ENCODE measurements at places on chromosomes 13 and 19. TPM values are rescaled to one million over a fixed set of nuclear protein-coding genes. Genes with fewer than 3 reads are reported as not detected.

The ZNF91 gene
- total RNA-seq: 39.8 TPM

The CYP4F2 gene
- not detected for total RNA-seq

The RUBCNL gene
- 2.5 TPM for total RNA-seq

The FXYD7 gene
- not detected for total RNA-seq

The TSHZ3 gene
- 15.6 TPM for total RNA-seq

The B3GLCT gene
- 6.4 TPM for total RNA-seq

The CASP14 gene
- not detected for total RNA-seq

The GNG7 gene
- total RNA-seq: 4.7 TPM

The LGI4 gene
- 40.5 TPM for total RNA-seq

The ZNF541 gene
- not detected for total RNA-seq

The OLFM4 gene
- total RNA-seq: 0.82 TPM

The CCNA1 gene
- total RNA-seq: not detected

The ZNF556 gene
- total RNA-seq: not detected

The C13orf42 gene
- total RNA-seq: not detected

The S1PR5 gene
- not detected for total RNA-seq

The MATK gene
- 1.1 TPM for total RNA-seq

The MBD3 gene
- total RNA-seq: 80.3 TPM

The RGL3 gene
- total RNA-seq: 0.25 TPM

The B9D2 gene
- total RNA-seq: 6.7 TPM

The LILRB4 gene
- 0.77 TPM for total RNA-seq

The FFAR1 gene
- not detected for total RNA-seq

The TICAM1 gene
- total RNA-seq: 3.6 TPM

The HRC gene
- 1.1 TPM for total RNA-seq

The PRR19 gene
- total RNA-seq: 0.93 TPM

The KLF5 gene
- total RNA-seq: 4.8 TPM

The GSK3A gene
- 34.3 TPM for total RNA-seq

The CYP2A6 gene
- not detected for total RNA-seq

The ATP12A gene
- total RNA-seq: not detected

The FGF22 gene
- 0.67 TPM for total RNA-seq

The KCNC3 gene
- total RNA-seq: not detected

The ARRDC2 gene
- 64.6 TPM for total RNA-seq

The TMPRSS9 gene
- total RNA-seq: not detected

The CABP5 gene
- total RNA-seq: not detected

The GPR12 gene
- total RNA-seq: 0.50 TPM

The TNFRSF19 gene
- total RNA-seq: 4.1 TPM

The ADPRHL1 gene
- total RNA-seq: 9.2 TPM

The CALR3 gene
- total RNA-seq: not detected

The TEX29 gene
- not detected for total RNA-seq

The PRX gene
- 7.3 TPM for total RNA-seq

The SWSAP1 gene
- 2.6 TPM for total RNA-seq

Data from gastroesophageal sphincter (tissue), 4 donors.